ENCODE measurements at places on chromosomes 7 and 10.

GRCh38 chr7:21617916-21618390 is 75.1 kb downstream of the DNAH11 start:
- no peak for DNase-seq

- no peak for DNase-seq
These were observed 18.4 kb downstream of the NKX2-3 start for GRCh38 chr10:99551158-99551557.

- DNase-seq, result no peak
These were observed 9.4 kb downstream of the MTG1 start for GRCh38 chr10:133403359-133403758.

- DNase-seq, result peak; percentile 22
These were observed 538 bp downstream of the TFAM start for GRCh38 chr10:58385784-58386112.

- DNase-seq, result no peak
These were observed 11.9 kb upstream of the SLC12A9 start for GRCh38 chr7:100840470-100841100.

GRCh38 chr7:1413936-1414639 is 45.2 kb downstream of the MICALL2 start:
- no peak for DNase-seq

- no peak for DNase-seq
These were observed 30.2 kb upstream of the CYP26C1 start for GRCh38 chr10:93030409-93030808.

GRCh38 chr10:90777621-90778020 is 80.2 kb downstream of the HTR7 start:
- DNase-seq, result peak; percentile 86

DNA sequence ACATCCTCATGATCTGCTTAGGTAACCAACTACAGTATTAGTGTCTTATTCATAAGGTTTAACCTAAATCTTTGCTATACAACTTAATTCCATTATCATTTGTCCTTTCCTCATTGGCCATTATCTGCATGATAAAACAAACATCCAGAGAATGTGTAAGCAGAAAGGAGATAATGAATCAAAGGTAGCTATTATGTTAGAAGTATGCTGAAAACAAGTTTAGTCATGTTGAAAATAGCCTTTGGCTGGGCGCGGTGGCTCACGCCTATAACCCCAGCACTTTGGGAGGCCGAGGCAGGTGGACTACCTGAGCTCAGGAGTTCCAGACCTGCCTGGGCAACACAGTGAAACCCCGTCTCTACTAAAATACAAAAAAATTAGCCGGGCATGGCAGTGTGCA is 78.2 kb downstream of the NT5C2 start:
- DNase-seq, result no peak

DNA sequence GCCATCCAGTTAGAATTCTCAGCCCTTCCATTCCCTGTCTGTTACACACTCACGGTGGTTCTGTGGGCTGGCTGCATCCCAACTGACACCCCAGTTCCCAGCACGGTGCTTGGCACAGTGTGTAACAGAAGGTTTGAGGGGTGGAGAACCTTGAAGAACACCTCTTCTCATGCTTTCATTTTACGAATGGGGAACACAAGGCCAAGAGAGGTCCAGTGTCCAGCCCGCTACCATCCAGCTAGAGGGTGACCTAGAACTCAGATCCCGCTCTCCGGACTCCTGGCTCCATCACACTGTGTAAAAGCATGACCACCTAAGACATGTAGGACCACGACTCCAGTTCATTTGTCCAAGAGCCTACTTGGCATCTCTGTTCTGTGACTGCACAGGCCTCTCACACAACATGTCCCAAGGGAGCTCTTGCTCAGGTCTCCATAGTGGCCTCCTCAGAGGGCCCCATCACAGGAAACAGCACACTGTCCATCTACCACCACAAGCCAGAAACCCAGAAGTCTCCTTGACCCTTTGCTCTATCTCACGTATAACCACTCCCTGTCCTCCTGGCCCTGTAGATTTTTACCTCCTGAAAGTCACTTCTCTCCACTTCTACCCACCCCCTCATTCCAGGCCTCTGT is 2.8 kb upstream of the CDH23 start:
- no peak for DNase-seq

- no peak for DNase-seq
These were observed 189.7 kb downstream of the GRM3 start for GRCh38 chr7:86833360-86833759.

GRCh38 chr7:66950311-66950710 is 29.3 kb downstream of the TMEM248 start:
- DNase-seq, result no peak

DNA sequence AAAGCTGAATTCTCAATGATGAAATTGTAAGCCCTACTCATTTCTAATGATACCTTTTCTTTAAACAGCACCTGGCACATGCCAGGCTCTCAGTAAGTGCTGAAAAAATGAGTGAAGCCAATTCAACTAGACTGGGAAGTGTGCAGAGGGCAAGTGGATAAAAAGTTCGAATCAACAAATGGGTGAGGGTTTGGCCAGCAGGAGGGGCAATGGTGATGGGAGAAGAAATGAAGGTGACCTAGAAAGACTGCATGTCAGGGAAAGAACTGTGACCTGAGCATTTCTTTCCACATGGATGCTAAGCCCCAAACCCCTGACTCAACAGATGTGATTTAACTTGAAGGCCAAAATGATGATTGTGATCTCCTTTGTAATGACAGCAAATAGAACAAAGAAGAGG is 54.6 kb downstream of the DKK1 start:
- no peak for DNase-seq

DNA sequence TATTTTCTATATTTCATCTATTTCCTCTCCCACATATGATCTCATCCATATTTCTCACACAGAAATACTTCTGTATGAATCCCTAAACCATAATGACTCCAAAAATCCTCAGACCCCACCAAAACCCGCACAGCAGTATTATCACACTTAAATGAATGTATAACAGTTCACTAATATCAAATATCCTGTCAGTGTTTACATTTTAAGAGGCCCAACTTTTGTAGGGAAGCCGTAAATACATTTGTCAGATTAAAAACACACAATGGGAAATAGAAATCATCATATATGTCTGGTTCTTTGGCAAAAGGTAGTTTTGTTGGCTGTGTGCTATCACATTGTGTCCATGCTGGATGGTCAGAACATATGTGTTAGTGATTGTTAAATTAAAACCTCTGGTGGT is 4.2 kb downstream of the AUTS2 start:
- DNase-seq, result no peak

DNA sequence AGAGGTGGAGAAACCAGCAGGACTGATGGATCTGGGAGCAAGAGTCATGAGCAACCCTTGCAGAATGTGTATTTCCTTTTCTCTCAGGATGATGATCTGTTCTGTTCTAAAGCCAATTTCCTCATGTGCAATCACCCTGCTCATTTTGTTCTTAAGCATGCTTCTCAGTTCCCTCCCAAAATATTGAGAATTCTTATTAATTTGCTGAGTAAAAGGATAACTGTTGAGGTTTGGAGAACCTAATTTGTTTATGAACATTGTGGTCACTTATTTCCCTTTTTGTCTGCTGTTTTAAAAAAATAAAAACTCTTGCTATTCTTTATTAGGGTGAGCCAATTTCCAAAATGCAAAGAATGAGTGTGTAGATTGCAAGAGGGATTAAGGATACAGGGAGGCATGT is 106.8 kb downstream of the APBB1IP start:
- DNase-seq, result peak; percentile 25

DNA sequence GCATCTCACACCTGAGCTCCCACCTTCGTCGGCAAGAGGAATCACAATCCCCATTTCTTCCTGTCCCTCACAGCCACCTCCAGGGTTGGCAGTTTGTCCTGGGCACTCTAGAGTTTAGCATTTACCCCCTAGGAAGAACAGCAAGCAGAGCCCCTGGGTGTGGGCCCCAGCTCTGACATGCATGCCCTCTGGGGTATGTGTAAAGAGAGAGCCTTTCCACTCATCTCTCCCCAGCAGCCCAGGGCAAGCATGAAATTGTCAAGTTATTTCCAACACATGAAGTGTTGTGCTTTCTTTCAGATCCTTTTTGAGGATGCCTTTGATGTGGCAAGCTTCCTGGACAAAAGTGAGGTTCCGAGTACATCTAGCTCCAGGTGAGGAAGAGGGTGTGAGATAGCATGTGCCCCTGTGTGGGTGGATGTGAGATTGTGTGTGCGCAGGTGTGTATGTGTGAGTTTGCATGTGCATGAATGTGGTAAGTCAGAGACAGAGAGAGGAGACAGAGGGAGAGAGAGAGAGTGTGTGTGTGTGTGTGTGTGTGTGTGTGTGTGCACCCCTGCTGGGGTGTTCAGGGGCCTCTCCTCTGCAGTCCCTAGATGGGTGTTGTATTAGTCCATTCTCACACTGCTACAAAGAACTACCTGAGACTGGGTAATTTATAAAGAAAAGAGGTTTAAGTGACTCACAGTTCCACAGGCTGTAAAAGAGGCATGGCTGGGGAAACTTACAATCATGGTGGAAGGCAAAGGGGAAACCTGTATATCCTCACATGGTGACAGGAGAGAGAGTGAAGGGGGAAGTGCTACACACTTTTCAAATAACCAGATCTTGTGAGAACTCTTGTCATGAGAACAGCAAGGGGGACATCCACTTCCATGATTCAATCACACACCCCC is 18.1 kb downstream of the STRA8 start:
- peak; percentile 9 for DNase-seq

GRCh38 chr10:46523119-46523961 is 33.1 kb downstream of the GPRIN2 start:
- DNase-seq, result no peak

DNA sequence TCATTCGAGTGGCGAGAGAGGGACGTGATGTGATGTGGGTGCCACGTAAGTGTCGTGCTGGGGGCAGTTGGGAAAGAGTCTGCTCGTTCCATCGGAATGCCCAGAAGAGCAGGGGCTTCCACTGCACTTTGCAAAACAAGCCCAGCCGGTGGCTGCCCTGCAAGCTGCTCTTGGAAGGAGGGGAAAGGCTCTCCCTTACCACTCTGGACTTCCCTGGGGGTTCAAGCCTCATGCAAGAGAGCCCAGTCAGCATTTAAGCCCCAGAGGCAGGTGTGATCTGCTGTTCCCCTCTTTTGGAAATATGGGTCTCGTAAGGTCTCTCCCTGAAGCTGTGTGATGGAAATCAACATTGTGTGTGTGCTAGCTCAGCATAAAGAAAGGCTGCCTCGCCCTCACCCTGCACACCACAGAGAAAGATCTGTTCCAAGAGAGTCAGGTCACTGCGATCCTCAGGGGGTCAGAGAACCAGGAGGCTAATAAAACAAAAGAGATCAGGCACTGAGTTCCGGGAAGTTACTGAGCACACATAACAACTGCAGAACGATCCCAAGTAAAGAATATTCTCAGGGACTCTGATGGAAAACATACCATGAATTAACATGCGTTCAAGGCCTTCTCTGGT is 212.5 kb downstream of the ADAM12 start:
- no peak for DNase-seq

DNA sequence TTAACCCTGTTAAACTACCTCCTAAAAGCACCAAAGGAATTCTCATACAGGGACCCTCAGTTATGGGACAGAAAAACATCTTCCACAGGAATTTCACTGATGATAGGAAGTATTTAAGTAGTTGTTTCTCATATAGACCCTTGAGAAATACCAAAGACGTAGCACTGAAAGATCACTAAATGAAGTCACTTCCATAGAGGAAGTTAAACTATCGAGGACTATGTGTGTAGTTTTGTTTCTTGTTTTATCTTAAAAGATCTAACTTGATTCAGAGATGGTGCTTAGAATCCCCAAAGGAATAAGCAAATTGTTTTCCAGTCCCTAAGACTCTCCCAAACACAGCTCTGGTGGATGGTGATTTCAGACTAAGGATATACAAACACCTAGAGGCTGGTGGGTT is 94.8 kb upstream of the AFAP1L2 start:
- DNase-seq, result peak; percentile 56

DNA sequence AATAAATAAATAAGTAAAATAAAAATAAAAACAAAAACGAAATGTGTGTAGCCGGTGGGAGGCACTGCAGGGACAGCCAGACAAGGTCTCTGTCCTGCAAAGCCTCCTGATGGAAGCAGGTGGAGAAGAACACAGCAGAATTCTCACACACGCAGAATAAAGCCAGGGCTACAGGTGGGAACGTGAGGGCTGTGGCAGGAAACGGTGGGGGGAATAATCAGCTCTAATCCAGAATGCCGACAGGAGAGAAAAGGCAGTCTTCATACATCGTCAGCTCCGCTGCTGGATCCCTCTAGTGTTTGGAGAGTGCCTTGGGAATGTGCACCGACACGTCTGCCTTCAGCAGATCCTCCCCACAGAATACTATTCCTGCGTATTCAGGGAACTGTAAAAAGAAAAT is 6.8 kb upstream of the SNX8 start:
- no peak for DNase-seq

DNA sequence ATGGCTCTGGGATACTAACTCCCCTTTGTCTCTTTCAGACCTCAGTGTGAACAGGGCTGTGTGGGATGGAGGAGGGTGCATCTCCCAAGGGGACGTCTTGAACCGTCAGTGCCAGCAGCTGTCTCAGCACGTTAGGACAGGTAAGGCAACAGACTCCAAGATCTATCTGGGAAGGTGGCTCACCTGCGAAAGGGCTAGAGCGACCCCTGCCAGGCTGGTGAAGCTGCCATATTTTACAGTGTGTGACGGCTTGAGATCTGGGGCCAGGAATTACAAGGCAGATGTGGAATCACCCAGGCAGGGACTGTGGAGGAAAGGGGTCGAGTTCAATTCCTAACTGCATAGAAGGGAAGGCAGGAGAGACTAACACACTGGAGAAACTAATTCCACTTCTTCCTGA is 11.2 kb downstream of the MUC17 start:
- no peak for DNase-seq
